Renal pelvis (tissue), 12 donors: ENCODE measurements at places on chromosomes 6 and 20. TPM values are rescaled to one million over a fixed set of nuclear protein-coding genes. Genes with fewer than 3 reads are reported as not detected.

The C20orf202 gene
- polyA plus RNA-seq: 0.41 TPM

DNA sequence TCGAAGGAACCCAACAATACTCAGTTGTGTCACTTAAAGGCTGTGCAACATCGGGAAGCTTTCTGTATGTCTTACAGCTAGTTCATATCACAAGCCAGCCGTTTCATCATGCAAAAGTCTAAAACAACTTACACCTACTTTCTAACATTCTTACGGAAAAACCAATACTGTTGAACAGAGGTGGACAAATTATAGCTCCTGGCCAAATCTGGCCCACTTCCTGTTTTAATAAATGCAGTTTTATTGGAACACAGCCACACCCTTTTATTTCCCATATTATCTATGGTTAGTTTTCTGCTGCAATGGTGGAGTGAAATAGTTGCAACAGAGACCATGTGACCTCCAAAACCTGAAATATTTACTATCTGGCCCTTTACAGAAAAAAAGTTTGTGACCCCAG lies 46.6 kb downstream of the MYB start:
- no peak for DNase-seq

The SAPCD1 gene
- polyA plus RNA-seq: 13.8 TPM

GRCh38 chr20:834151-834746 lies 734 bp downstream of the FAM110A start:
- DNase-seq: no peak

GRCh38 chr20:23086931-23087411 lies 847 bp upstream of the CD93 start:
- no peak for DNase-seq
